Amygdala (tissue), 56 donors: ENCODE measurements at places on chromosomes 2 and 18.

- no peak for DNase-seq
Measured at GRCh38 chr2:15241201-15241600, 319.9 kb downstream of the NBAS start.

DNA sequence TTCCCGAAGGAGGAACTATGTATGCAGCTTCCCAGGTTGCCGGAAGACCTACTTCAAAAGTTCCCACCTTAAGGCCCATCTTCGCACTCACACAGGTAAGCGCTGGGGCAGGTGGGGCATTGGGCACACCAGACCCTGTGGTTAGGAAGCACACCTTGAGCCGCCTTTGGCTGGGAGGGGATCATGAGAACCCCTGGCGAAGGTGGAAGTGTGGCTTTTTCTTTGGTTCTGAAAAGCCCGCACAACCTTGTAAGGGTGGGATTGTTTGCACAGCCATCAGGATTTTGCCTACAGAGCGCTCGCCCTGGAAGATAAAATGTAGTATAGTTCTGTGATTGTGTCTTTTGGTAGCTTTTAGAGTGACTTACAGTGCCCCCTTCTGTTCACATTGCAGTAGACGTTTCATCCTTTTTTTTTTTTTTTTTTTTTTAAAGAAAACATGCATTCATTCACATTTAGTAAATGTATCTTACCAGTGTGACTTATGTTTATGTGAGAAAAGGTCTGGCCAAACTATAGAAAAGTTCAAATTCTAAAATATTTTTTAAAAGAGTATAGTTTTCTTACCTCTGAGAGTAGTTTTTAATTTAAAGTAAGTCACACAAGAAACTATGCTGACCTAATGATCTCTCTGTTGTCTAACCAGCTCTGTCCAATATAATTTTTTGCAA, 5.3 kb downstream of the KLF11 start:
- no peak for DNase-seq

- no peak for DNase-seq
Measured at GRCh38 chr2:65390134-65390533, 42.3 kb downstream of the SPRED2 start.

DNA sequence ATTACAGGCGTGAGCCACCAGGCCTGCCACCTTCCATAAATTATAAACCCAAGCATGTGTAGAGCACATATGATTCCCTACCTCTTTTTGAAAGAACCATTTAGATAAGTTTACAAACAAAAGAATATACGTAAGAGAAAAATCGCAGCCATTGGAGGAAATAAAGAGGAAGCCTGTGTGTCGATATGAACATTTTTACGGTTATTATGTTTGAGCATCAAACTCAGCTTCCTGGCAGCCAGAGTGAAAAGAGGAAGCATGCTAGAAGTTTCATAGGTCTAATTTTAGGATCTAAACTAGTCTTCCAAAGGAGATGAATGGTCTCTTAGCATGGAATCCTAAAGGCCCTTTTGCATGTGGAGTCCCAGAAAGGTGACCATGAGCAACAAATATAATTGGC, 104.3 kb downstream of the PLB1 start:
- DNase-seq = no peak

DNA sequence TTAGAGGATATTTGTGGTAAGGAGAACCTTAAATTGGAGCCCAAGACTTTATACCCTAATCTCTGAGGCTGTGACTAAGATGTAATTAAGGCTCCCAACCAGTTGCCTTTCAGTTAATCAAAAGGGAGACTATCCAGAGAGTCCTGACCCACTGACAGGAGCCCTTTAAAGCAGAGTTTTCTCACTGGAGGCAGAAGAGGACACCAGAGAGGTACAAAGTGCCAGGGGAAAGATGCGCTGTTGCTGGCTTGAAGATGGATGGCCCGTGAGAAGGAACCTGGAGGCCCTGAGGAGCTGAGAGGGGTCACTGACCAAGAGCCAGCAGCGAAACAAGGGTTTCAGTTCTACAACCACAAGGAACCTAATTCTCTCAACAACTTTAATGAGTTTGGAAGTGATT, 137.3 kb downstream of the TMEM131 start:
- no peak for DNase-seq

GRCh38 chr18:11500153-11501122, 109.0 kb upstream of the SLC35G4 start:
- no peak for DNase-seq

DNA sequence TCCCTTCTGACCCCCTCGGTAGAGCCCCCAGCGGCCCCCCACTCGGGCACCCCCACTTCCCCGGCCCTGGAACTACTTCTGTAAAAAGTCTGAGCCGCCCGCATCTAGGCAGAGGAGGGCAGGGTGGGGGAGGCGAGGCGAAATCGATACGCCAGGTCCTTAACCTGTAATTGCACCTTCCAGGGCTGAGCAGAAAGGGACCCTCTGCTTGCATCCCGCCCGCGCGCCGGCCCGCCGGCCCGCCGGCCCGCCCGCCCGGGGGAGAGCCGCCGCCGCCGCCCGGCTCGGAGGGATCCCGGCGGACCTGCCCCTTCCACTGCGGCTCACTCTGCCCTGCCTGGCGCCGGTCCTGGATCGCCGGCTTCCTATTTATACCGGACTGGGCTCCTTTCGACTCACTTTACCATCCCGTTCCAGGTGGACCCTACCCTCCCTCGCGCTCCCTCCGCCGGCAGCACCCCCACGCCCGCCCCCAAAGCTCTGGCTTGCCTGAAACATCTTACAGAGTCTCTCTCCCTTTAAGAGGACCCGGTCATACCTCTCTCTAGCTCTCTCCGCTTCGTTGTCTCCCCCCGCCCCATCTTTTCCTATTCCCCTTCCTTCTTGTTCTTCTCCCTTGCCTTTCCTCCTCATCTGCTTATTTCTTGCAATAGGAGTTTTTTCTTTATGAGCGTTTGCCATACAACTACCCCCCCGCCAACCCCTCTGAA, 797 bp downstream of the KLHL14 start:
- no peak for DNase-seq

- DNase-seq = no peak
Measured at GRCh38 chr18:71849407-71849806, 694.7 kb downstream of the CBLN2 start.

DNA sequence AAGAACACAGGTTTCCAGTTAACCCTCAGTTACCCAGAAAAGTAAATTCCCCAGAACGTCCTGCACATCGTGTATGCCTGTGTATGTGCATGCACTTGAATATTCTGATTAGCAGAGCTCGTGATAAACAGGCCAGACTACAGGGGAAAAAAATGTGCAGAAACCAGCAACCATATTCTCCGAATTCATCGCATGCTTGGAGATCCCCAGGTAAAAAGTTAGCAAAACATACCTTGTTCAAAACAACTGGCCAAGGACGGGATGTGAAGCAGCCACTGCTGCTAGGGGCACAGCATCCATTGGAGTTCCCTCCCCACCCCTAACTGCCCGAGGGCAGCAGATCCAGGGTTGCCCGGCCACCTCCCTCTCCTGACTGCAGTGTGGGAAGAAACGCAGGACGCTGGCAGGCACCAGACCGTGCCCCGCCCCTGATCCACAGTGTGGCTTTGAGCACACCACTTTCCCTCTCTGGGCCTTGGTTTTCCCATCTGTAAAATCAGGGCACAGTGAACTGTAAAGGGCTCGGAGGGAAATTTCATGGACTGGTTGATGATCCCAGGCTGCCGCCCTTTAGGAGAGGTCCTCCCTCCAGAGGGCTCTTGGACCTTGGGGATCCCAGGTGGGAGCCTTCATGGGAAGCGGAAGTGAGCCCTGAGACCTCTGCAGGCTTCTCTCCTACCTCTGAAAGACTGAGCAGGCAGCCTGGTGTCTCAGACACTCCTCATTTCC, 11.9 kb upstream of the ARID5A start:
- no peak for DNase-seq

DNA sequence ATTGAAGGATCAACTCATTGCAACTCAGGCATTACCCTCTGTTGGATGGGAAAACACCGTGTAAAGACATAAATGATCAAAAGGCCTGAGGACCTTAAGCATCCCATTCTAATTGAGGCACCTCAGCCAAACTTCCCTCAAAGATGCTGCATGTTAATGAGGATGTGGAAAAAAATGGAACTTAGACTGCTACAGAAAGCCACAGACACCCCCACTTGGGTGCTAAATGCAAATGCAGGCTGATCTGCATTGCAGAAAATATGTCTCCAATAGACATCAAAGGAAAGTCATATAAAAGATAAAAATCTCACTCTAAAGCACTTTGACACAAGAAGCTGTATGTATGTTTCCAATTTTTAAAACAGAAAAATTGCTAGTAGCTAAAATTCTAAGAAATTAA, 504.7 kb downstream of the KCNJ3 start:
- DNase-seq = no peak

- no peak for DNase-seq
Measured at GRCh38 chr2:187527262-187527661, 27.0 kb downstream of the TFPI start.

DNA sequence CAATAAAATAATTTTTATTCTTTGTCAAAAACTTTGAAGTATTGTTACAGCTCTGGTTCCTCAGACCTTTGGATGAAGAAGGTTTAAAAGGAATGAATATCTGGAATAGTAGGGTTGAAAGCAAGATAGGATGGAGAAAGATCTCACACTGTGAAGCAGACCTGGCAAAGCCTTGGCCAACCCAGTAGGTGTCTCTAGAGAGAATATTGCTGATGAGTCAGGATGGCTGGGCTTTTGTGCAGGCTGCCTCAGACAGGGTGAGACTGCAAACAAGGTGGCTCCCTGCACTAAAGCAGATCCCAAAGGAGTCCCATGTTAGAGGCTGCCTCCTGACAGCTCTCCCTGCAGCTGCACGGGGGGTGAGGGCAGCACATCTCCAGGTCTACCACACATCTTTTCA, 226.0 kb upstream of the ITGA4 start:
- no peak for DNase-seq

DNA sequence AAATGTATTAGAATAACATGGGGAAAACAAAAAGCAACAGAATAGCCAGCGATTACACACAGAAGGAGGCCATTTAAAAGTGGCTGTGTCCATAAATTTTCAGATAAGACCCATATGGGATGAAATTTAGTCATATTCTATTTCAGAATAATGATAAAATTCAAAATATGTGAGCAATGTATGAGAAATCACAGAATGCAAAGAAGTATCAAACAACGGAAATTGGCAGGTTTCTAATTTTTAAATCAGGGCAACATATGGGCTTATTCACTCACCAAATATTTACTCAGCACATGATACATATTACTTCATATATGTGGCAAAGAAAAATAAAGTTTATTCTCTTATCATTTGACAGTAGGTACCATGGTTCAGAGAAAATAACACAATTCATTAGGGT, 208.5 kb downstream of the GRB14 start:
- DNase-seq = no peak

DNA sequence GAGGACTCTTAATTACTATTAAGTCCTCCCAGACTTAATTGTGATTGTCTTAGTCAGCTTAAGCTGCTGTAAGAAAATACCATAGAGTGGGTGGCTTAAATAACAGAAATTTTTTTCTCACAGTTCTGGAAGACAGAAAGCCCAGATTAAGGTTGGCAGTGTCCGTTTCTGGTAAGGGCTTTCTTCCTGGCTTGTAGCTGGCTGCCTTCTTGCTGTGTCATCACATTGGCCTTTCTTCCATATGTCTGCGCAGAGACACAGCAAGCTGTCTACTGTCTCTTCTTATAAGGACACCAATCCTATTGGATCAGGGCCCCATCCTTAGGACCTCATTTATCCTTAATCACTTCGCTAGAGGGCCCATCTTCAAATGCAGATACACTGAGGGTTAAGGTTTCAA, 38.5 kb downstream of the ASXL3 start:
- DNase-seq = no peak

DNA sequence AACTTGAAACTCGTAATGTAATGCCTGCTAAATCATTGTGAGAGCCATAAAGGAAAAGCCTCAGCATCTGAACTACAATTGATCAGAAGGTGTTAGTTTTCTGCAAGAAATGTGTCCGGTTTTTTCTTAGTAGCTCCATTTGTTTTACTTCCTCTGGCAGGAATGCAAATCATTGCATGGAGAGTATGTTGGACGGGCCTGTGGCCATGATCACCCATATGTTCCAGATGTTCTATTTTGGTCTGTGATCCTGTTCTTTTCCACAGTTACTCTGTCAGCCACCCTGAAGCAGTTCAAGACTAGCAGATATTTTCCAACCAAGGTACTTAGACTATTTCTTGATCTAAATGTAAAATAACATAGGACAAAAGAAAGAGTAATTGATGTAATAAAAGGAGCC, 126.6 kb downstream of the DPP4 start:
- no peak for DNase-seq

DNA sequence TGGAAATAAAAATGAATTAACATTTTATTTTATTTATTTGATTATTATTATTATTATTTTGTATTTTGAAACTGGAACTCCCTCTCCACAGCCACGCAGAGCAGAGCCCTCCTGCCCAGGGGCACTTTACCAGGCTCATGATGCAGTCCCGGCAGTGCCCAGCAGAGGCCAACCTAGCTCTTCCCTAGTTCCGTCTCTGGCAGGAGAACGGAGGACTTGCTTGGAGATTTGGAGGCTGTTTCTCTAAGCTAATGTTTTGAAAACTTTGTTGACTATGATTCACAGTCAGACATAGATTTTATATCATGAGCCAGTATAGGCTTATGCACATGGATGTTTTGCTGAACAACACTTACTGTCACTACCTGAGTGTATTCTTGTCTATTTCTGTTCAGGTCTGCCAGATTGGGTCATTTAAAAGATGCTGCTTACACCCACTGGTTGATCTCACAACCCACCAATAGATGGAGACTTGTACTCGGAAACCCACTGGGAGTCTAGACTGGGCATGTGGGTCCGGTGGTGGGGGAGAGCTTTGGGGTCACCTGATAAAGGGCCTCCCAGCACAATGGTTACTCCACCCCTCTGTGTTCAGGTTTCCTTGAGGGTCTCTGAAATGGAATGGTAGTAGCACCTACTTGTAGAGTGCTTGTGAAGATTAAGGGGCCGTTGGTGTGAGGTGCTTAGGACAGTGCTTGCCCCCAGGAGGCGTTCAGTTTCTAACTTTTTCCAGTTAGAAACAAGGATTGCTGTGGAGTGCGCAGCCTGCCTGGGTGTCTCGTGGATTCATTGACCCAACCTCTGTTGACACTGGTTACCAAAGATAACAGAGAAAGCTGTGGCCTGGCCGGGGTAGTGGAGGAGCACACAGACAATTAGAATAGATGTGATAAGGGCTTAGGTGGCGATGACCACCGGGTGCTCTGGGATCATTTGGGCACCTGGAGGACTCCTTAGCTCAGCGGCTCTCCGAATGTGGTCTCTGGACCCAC, 177.3 kb downstream of the HAUS1 start:
- DNase-seq = peak; percentile 34

GRCh38 chr2:64213532-64214275, 69.5 kb upstream of the PELI1 start:
- no peak for DNase-seq

- DNase-seq = no peak
Measured at GRCh38 chr18:28178720-28179119, 1.8 kb upstream of the CDH2 start.

- DNase-seq = no peak
Measured at GRCh38 chr2:20549691-20550348, 101.1 kb downstream of the HS1BP3 start.

DNA sequence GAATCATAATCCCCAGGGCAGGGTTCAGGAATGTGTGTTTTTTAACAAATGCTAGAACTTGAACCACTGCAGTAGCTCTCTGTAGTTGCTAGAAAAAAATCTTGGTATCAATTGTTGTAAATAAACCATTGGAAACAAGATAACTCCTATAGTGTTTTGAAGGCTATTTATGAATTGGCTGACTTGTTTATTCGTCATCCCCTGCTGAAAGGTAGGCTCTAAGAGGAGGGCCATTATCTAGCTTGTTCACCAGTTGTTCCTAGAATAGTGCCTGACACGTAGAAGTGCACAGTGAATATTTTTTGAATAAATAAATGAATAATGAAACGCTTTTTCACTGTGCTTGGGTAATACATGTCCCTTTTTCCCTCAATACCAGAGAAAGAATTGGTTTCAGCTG, 211.4 kb downstream of the BABAM2 start:
- no peak for DNase-seq
